ENCODE measurements at places on chromosomes 12 and 14.
A peak's percentile ranks its signal among the peaks of the same experiment; 100 is the strongest.

GRCh38 chr14:24873551-24873950, 176.4 kb downstream of the STXBP6 start:
- DNase-seq: no peak

- DNase-seq: no peak
Measured at GRCh38 chr14:91145391-91146160, 31.7 kb downstream of the DGLUCY start.

DNA sequence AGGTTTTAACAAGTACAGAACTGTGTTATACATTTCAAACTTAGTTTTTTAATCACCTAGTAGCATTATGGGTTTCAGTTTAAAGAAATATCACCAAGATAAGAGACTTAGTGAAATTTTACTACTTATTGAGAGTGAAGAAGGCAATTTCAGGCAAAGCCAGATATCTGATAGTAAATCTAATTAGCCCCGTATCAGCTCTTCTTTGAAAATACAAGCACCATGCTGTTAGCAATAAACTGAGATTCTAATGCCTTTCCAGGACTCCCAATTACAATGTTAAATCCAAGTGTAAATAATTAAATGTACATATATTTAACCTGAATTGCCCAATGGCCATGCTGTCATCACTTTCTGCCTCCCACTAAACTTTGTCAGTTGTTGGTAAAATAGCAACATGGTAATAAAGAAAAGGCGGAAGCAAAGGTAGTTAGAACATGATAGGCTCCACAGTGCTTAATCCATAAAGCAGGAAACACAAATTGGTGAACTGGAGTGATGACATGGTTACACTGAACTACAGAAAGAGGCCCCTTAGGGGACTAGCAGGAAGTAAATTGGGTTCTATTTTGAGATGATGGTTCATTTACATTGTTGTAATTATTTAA, 646.1 kb downstream of the C12orf50 start:
- DNase-seq: no peak

GRCh38 chr12:100225491-100225890, 24.9 kb downstream of the ACTR6 start:
- peak; percentile 72 for DNase-seq

DNA sequence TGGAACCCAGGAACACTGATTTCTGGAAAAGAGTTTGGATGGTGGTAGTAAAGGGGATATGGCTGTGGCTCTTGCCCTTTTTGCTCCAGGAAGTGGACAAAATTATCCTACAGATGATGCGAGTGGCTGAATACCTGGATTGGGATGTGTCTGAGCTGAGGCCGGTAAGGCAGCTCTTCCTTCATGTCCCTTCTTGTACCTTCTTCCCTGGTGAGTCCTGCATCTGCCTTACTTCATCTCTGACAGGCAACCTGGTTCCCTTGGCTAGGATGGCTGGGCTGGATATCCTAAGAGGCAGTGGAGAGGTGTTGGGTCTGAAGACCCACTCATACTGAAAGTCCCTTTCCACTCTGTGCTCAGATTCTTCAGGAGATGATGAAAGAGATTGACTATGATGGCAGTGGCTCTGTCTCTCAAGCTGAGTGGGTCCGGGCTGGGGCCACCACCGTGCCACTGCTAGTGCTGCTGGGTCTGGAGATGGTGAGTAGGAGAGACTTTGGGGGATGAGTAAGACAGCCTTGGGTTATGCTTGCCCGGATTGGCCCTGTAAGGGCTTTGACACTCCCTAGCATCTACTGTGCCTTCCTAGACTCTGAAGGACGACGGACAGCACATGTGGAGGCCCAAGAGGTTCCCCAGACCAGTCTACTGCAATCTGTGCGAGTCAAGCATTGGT, 8.0 kb downstream of the DGKA start:
- no peak for DNase-seq

- peak; percentile 4 for DNase-seq
Measured at GRCh38 chr14:21990116-21990515, 316.5 kb upstream of the OR4E1 start.

- DNase-seq: no peak
Measured at GRCh38 chr14:89870316-89870715, 84.2 kb downstream of the EFCAB11 start.

GRCh38 chr12:53980104-53980801, 4.7 kb upstream of the HOXC10 start:
- no peak for DNase-seq

GRCh38 chr12:39975374-39975918, 130.4 kb downstream of the SLC2A13 start:
- no peak for DNase-seq

DNA sequence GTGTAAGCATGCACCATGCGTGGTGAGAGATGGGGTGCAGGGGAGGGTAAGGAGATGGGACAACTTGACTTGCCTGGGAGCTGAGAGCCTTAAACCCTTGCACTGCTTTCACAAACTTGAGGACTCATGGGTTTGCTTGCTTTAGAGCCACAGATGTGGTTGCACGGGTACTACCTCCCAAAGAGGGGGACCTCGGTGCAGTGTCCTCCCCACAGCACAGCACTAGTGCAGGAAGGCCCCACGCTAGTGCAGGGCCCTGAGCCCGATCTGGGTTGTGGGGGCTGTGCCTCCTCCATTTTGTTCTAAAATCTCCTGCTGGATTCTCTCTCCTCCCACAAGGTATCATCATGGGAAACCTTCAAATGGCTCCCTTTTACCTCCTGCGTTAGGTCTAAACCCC, 11.2 kb downstream of the KRT72 start:
- no peak for DNase-seq

DNA sequence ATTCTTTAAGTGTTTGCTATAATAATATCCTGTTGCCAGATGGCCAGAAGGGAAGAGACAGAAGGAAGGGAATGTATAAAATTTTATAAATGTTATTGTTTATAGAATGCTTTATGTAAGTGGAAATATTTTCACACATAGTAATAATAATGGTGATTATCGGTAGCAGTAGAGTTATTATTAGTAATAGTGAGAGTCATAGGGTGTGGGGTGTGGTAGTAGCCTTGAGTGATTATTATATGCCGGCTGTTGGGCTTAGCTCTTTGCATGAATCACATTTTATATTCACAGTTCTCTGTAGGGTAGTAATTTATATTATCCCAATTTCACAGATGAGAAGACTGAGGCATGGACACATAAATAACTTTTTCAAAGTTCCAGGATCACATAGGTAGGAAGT, 391.4 kb downstream of the C12orf75 start:
- DNase-seq: no peak

- no peak for DNase-seq
Measured at GRCh38 chr14:104973385-104974145, 4.6 kb downstream of the AHNAK2 start.

DNA sequence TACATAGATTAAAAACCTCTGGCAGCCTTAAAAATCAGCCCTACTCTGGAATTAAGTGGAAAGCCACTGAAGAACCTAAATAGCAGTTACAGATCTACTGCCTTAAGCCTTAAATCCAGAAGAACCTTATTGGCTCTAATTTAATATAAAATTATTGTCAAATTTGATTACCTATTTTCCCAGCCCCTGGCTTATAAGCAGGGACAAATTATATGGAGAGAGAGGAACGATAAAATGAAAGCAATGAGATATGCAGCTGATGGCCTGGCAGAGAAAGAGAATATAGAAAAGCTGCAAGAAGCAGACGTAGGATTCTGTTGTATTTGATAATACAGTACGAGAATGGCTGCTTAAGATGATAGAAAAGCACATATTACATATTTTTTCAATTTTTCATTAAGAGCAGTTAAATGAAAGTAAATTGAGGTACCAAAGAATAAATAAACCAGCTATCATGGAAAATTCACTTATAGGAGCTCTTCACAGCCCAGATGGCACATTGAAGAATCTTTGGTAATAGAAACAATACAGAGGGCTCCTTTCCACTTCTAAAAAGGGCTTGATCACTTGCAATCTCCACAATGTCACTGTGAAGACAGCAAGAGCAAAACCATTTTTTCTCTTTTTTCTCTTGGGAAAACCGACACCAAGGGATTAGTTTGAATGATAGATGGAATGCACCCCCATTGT, 129.4 kb downstream of the KICS2 start:
- no peak for DNase-seq

DNA sequence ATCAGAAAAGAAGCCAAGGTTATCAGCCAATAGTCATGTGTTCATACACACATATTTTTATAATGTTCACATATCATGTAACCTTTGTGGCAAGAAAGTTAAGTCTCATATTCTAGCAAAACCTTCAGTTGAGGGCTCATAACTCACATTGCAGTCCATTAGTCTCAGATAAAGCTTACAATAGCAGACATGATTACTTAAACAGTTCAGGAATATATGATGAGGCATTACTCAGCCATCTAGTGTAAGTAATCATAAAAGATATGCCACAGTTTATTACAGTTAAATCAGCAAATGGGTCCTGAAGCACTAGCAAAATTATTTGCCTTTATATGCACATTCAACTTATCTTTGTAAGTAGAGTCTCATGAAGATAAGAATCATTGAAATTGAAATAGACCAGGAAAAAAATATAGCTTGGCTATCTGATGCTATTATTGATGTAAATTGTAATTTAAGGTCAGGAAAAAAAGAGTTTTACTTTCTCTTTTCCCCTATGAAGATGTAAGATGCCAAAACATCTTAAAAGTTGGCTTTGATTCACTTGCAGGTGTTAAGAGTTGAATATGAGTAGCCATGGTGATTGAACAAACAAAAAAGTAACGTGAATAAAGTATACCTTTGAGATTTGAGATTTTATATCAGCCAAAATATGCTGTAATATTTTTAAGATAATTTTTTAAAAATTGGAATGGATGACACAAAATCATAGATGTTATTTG, 537.0 kb downstream of the SLC6A15 start:
- DNase-seq: no peak

- no peak for DNase-seq
Measured at GRCh38 chr14:89813617-89814031, 140.9 kb downstream of the EFCAB11 start.

DNA sequence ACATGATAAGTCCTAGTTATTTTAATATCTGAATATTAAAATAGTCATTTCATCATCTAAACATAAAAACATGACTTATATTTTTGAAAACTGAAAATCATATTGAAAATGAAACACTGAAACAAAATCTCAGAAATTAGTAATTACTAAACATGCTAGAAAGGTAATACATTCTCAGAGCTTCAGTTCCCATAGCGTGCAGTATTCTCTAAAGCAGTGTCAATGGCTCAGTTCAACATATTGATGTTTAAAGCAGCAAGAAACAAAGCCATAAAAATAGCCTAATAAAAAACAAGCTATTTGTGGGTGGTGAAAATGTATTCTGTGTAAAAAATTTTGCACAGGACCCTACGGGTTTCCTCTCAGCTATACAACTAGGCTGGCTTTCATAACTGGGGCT, 1337.4 kb downstream of the FSCB start:
- DNase-seq: no peak

GRCh38 chr14:77498984-77499527, 440 bp upstream of the ISM2 start:
- no peak for DNase-seq

DNA sequence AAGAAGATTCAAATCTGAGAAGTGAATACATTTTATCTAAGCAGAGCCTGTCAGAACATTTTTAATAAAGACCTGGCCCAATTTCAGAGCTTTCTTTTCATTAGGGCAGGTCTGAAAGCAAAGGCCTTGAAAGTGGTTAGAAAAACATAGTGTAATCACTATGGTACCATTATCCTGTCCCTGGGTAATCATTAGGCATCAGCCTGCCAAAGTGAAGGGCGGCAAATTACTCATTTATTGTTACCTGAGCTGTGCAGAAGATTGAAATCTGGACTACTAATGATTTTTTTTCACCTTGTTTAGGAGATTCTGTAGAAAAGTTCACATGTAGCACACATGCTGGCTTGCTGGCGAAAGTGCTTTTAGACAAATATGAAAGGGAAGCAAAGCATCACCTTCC, 92.6 kb upstream of the PRKD1 start:
- DNase-seq: peak; percentile 62

DNA sequence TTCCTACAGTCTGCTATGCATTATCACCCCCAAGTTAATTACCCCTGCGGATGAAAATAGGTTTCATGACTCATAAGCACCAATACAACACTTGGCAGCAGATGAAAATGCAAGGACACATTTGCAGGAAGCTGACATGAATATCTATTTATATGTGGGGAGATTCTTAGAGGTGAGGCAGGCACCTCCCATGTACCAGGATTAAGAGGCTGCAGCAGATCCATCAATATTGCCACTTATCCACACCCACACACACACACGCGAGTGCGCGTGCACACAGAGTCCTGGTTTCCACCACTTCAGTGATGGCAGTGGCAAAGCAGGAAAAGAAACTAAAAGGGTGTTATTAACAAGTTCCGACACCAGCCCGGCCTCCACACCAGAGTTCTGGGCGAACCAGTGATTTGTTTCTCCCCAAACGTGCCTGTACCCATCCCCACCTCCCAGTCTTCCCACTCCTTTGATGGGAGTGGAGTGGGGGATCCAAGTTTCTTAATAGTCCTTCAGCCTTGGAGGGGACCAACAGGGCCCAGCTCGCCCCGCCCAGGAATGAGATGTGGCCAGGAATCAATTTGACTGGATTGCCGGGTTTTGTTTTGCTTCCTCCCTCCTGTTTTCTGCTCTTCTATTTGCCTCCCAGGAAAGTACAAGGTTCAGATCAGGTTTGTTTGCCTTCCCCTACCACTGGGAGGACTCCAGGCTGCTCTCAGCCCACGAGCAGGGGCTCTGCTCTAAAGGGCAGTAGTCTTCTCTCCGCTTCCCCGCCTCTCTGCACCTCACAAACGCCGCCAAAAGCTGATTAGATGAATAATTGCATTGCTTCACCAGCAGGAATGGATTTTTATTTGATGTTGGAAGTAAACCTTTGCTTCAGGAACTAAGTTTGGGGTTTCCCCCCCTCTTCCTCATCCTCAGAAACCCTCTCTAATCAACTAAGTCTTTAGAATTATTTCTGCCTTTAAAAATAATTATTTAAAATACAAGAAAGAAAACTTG, 5.2 kb downstream of the IRF2BPL start:
- DNase-seq: peak; percentile 57

DNA sequence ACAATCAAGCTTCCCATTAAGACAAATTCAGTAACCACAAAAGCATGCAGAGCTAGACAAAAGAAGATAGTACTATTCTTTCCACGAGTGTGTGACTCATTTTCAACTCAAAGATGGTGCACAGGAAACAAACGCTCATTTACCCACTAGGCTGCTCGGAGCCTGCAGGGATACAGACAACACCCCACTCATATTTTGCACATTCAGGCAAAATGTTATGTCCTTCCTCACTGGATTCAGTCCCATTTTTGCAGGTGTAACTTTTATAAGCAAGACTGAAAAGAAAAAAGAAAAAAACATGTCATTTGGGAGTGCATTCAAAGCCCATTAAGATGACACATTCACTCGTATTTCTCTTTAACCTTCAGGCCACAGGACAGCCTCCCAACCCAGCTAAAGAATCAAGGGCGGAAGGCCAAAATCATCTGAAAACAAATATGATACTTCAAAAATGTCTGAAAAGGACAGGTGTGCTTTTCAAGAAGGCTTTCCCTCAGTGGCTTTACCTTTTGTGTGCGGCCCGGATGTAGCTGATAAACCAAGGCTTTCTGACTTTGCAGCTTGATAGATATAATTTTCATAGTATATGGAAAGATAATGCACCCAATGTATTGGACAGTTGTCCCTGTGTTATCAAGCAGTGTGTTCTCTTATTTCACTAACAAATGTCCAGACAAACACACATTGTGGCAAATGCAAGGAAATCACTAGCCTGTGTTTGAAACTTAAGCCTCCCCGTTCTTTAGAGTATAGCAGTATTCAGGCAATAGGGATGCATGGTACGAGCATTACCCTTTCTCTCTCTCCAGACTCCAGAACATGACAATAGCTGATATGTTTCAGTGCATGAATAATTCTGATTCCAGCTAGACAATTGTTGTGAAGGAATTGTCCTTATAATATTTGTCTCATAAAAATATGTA, 147.8 kb upstream of the KRR1 start:
- DNase-seq: peak; percentile 85
